ENCODE measurements at places on chromosomes 3 and 15.

DNA sequence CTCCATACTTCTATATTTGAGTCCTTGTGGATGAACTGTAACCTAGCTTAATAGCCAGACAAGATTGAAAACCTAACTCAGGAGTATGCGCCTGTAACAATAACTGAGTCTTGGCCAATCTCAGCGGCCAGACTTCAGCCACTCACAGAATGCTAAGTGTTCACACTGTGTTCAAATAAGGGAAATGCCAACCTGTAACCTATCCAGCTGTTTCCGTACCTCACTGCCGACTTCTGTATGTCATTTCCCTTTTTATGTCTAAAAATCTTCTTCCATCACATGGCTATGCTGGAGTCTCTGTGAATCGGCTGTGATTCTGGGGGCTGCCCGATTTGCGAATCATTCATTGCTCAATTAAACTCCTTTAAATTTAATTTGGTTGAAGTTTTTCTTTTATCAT is 169.2 kb downstream of the NFKBIZ start:
- no peak for DNase-seq

GRCh38 chr15:52716536-52716935 is 37.3 kb upstream of the ATOSA start:
- DNase-seq, result no peak

DNA sequence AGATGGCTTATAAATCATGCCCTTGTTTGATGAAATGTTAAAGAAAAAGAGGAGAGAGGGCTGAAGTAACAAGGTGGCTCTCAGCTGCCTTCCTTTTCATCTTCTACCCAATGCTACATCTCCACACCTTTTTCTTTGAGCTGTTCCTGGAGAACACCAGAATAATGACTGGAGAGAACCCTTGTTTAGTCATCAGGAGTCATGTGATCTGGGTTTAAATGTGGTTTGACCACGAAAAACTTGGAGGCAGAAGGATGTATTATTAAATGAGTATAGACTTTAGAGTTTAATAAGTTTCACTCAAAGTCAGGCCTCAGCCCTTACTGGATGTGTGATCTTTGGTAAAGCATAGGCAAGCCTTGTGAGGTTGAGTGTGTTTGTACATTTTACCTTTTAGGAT is 230.3 kb upstream of the TBL1XR1 start:
- no peak for DNase-seq

DNA sequence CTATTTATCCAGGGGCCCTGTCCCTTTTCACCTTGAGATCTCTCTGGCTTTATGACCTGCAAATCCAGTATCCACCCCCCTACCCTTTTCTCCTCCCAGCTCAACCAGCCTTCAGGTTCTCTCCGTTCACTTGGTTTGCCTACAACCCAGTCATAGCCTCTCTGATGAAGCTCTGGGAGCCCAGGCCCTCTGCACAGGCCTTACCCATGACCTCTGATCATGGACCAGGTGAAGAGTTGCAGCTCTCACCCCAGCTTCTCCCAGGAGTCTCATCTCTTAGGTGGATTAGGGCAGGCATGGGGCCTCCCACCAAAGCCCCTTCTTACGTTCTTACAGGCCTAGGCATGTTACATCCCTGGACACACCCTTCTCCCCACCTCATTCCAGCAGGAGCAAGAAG is 59.8 kb downstream of the EXOG start:
- DNase-seq, result no peak

DNA sequence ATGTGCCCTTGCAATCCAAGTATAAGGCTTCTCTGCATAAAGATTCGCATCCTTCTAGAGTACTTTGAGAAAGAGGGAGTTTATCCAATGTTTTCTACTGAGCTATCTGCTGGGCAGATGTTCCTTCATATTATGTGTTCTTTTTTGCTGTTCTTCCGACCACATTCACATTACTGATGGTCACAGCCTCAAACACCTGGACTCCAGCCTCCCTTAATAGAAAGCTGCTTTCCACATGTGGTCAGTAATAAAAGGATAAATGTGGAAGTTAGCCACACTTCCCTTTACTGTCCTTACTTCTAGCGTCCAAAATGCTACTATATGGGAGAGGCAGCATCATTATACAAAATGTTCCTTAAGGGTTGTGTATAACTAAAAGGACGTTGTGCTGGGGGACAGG is 116.9 kb downstream of the CD47 start:
- no peak for DNase-seq

- DNase-seq, result no peak
These were observed 100.0 kb downstream of the PCCB start for GRCh38 chr3:136350132-136350531.

GRCh38 chr15:99704444-99704838 is 28.8 kb downstream of the LYSMD4 start:
- peak; percentile 79 for DNase-seq

GRCh38 chr3:193095366-193095765 is 145.7 kb upstream of the PLAAT1 start:
- DNase-seq, result peak; percentile 34

GRCh38 chr3:149377408-149378364 is at the start of gene TM4SF1:
TSS of gene TM4SF1 (minus strand) at chr3:149377649. CDS start at chr3:149377547, 102 bp downstream.
- DNase-seq, result peak; percentile 80

- DNase-seq, result no peak
These were observed 13.8 kb upstream of the NUP210 start for GRCh38 chr3:13433912-13434311.

DNA sequence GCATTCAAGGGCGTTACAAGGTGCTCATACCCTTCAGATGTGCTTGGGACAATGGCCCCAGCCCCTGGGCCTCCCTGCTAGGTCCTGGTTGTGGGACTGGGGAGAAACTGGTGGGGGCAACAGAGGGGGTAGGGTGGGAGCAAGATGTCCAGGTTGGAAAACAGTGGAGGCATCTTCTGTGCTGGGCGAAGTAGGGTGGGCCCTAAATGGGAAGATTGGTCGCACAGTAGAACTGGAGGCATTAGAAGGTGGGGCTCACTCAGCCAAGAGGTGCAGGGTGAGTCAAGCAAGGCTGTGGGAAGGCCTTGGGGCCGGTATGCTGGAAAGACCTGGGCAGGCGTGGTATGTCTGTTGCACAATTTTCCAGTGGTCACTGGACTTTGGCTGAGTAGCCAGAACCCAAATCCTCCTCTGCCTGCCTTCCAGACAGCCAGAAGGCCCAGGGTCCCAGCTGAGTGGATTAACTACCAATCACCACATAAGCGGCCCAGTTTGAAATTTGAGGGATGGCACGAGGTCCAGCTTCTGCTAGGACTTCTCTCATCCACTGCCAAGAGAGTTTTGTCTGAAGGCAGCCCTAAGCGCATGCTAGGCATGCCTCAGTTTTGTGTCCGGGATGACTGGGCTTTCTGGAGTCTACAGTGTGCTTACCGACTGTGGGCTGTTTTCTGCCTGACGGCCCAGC is 74.5 kb downstream of the LSM3 start:
- no peak for DNase-seq

DNA sequence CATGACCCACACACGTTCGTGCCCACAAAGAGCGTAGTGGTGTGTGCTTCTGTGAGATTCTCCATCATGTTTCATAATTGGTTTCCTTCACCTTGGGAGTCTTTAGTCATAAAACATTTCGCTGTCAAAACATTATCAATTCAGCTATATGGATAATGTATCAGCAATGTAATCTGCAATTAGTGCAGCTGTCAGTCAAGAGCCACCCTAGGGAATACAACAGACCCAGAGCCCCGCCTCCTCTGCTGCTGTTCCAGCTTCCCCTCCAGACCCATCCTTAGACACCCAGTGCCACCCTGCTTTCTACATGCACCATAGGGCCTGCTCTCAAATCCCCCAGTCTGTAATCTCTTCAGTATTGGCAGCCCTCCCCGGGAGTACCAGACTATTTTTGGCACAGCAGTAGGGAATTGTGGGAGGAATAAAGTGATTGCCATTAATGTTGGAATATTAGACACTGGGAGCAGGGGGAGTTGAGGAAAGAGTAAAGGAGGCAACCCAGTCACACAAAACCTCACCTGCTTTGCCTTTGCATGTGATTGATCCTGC is 31.5 kb upstream of the C3orf80 start:
- no peak for DNase-seq

DNA sequence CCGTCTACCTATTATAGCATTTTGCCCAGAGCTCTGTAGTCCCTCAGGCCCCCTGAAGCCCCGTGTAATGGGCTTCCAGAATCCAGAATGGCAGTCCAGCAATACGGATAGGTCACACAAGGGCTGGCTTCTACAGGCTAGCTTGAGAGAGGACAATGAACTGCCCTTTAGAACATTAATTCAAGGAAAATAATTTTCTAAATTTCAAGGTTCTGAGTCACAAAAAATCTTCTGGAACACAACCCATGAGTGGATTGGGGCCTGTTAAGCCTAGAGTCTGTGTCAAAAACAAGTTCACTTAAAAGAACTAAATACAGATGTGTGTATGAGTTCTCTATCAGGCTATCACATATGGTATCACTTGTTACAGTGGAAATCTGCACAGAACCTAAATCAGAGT is 28.8 kb downstream of the DCP1A start:
- no peak for DNase-seq

DNA sequence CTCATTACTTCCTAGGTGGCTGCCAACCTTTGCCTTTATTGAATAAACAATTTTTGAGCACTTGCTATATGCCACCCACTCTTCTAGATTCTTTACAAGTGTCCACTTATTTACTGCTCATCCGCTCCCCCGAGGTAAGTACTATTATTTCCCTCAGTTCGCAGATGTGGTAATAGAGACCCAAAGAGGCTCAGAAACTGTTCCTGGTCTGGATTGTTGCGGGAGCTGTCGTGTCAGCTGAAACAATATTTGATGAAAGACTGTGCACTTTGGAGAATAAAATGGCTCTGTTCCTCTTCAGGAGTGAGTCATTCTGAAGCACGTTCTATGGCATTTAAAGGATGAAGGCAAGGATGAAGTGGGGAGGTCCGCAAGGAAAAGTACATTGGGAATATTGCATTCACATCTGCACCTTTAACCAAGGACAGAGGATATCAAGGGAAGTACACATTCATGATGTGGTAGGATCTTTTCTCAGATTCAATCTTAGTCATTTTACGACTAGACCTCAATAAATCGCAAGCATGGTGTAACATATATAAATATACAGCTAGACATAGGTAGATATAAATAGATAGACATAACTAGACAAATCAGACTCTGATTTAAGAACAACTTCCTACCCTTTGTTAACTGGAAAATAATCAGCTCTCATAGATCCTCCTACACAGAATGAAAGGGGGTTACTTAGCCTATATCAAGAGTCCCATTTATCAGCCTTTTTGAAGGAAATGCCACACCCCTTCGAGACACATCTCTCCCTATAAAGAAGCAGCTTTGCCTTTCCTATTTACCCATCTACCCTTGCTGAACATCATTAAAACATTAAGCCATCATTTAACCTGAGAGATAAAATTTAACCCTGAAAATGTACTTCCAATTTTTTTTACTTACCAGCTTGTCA is 70.3 kb downstream of the RORA start:
- no peak for DNase-seq

GRCh38 chr15:70153921-70154717 is 56.4 kb upstream of the TLE3 start:
- DNase-seq, result no peak

GRCh38 chr3:4232798-4233197 is 70.4 kb upstream of the SETMAR start:
- DNase-seq, result no peak

DNA sequence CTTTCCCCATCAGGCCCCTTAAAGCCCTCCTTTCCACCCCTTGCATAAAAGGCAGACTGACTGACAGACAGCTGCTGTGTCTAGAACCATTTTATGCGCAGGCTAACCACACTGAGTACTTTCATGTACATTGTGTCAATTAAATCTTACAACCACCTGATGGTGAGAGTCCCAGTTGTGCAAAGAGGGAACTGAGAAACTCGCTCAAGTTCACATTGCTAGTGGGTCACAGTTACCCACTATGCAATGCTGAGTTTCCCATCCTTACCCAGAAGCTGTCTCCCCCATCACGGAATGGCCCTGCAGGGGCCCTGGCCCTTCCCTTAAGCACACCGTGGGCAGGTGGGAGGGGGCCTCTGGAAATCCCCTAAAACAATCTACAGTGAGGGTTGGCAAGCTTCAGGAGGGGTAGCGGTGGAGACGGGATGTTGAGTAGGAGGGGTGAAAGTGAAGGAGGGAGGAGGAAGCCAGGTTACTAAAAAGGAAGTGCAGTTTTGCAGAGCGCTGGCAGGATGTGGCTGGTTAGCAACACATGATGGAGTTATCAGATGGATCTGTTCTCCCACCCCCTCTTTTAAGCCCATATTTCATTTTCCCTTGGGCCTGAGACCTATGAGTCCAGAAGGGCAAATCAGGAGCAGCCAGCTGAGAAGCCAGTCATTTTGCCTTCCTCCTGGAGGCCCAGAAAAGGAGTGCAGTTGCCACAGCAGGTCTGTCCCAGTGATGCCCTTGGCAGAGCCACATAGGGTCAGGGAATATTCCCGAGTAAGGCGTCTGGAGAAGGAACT is 30.0 kb downstream of the STARD5 start:
- no peak for DNase-seq

DNA sequence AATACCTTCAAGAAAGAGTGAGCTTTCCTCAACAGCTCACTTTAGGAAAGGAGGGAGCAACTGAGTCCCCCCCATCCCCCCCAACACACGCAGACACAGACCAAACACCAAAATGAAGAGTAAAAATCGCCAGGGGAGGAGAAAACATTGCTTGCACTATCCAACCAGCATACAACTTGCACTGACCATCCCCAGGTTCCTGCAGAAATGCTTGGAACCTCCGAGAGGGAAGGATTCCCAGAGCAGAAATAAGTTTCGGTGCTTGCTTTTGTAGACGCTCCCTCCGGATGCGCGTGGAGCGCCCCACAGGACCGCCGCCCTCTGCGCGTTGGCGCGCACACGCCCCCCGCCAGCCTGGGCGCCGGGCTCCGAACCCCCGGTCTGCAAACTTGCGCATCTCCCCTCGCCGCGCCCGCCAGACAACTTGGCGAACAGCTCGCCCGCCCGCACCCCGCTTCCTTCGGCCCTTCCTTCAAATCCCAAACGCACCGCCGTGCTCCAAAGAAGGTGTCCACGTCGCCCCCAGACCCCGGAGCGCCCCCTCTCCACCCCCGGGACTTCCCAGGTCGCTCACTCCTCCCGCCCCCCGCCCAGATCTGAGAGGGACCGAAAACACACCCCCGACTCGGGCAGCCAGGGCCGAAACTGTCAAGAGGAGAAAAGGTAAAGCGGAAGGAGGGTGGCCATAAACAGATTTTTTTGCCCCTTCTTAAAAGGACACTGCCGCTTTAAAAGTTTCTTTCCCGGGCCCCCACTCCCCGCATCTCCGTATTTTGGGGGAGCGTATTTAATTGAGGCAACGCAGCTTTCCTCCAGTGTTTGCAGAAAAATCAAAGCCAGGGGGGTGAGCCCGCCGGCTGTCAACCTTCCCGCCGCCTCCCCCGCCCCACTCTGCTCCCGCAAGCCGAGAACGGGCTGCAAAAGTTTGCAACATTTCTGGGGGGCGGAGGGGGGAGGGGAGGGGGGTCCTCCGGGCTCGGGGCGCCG is 859 bp downstream of the RORA start:
- DNase-seq, result no peak

- no peak for DNase-seq
These were observed 32.4 kb downstream of the TOMM70 start for GRCh38 chr3:100368441-100368840.

DNA sequence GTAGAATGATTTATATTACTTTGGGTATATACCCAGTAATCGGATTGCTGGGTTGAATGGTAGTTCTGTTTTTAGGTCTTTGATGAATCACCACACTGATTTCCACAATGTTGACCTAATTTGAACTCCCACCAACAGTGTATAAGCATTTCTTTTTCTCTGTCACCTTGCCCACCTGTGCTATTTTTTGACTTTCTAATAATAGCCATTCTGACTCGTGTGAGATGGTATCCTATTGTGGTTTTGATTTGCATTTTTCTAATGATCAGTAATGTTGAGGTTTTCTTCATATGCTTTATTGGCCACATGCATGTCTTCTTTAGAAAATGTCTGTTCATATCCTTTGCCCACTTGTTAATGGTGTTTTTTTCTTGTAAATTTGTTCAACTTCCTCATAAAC is 340.8 kb downstream of the PLOD2 start:
- no peak for DNase-seq
